ENCODE measurements at places on chromosomes 3 and 15.

GRCh38 chr3:155766206-155766605 is 21.3 kb upstream of the PLCH1 start:
- no peak for DNase-seq

GRCh38 chr3:179608931-179609720 is 4.5 kb downstream of the NDUFB5 start:
- DNase-seq, result no peak

DNA sequence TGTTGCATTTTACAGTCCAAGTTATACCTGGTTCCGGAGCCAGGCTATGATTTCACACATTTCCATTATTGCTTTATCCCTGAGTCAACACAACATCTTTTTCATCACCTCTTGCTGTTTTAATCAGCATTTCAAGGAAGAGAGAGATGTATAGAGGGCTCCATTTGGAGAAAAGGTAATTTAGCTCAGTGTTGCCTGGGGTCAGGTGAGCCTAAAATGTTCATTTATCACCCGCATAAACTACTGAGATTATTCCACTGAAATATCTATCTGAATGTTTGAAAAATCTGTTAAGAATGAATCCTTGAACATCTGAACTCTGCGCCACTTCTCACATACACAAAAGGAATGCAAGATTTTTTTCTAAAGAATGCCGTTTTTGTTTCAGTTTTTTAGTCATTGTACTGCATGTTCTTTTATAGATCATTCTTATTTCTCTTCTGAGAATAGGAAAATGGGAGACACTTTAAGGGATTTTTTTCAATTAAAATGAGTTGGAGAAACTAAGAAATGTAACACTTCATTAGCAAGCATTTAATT is 51.5 kb upstream of the AGTR1 start:
- no peak for DNase-seq

DNA sequence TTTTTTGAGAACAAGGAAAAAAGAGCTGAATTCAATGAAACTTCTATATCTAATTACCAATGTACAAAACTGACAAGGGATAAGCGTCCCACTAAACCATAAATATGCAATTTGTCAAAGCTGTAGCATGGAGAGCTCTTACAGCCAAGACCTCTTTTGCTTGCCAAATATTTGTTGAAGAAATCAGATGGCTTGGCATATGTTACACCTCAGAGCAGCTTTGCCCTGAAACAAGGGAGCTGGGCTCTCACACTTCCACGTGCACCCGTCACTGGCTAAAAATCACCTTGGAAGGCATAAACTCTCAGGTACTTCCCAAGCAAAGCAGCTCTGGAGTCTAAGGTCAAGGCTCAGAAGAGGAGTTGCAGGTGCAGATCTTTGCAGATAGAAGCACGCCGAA is 324.7 kb upstream of the SLCO3A1 start:
- DNase-seq, result no peak

DNA sequence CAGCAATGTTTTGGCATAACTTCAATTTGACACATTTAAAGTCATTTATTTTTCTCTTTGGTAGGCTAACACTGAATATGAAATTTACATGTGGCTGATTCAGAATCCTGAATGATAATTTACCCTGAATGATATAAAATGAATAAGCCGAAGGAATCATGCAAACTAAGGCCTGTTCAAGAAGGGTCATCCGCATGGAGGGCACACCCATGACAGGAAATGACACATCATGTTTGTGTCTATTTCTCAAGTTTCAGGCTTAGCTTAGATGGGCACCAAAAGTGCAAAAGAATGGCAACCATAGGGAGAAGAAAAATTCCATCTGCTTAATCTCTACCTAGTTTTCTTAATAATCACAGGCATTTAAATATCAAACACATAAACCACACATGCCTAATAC is 141.5 kb downstream of the DUT start:
- DNase-seq, result no peak

DNA sequence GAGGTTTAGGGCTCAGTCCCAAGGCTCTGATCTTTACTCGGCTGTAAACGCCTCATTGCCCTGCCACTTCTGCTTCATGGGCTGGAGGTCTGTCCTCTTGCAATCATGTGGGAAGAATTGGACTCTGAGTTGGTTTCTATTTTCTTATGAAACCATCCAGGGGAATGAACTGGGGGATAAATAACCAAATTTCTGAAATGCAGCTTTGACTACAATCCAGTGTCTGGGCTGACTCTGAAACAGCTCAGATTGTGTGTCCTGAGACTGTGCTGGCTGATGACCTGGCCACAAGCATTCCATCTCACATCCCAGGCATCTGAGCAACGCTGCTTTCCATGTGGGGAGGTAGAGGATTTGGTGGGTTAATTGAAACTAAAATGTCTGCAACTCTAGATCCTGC is 71.0 kb upstream of the GALNT15 start:
- no peak for DNase-seq

DNA sequence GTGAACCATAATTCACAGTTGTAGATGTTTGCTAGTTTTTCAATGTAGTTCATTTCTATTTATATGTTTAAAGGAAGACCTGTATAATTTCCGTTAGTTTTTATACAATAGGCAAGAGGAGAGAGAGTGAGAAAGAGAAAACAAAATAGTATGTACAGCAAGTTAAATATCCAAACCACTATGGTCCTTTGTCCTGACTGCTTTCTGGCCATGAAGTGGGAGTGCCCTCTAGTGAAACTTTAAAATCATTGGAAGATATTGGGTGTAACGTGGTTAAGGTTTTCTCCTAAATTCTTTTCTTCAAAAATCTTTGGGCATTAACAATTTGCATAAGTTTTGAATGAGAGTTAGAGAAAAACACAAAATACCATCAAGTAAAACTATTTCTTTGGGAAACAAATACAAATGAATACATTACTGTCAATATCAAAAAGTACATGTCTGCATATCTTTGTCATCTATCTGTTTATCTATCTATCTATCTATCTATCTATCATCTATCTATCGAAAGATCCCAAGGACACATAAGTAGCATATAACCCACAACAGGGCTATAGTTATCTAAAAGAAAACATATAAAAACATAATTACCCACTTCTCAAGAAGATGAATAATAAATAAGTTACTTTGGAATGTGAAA is 534.6 kb upstream of the ATP11B start:
- no peak for DNase-seq

GRCh38 chr3:161163297-161163696 is 57.8 kb upstream of the NMD3 start:
- no peak for DNase-seq

- DNase-seq, result no peak
Observed at GRCh38 chr15:52783191-52783829, 6.8 kb downstream of the ONECUT1 start.

DNA sequence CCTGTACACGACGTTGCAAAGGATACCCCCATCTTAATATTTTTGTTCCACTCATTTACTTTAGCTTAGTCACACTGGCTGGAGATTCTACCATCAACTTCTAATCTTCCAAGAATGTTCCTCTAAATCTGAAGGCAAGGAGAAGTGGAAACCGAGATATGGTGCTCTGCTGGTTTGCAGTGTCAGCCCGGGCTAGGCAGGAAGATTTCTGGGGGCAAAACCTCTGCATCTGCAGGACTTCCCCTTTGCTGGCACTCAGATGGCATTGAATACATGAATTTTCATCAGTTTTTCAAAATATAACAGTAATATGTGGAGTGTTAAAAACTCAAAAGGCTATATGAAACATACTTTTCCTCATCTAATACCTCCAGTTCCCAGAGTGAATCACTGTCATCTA is 240.4 kb downstream of the RPLP1 start:
- DNase-seq, result no peak

GRCh38 chr15:47548231-47548630 is 169.1 kb upstream of the SEMA6D start:
- no peak for DNase-seq

- DNase-seq, result no peak
Observed at GRCh38 chr3:177960722-177961121, 575.5 kb upstream of the KCNMB2 start.

GRCh38 chr3:33629219-33629618 is 88.8 kb downstream of the CLASP2 start:
- DNase-seq, result no peak

DNA sequence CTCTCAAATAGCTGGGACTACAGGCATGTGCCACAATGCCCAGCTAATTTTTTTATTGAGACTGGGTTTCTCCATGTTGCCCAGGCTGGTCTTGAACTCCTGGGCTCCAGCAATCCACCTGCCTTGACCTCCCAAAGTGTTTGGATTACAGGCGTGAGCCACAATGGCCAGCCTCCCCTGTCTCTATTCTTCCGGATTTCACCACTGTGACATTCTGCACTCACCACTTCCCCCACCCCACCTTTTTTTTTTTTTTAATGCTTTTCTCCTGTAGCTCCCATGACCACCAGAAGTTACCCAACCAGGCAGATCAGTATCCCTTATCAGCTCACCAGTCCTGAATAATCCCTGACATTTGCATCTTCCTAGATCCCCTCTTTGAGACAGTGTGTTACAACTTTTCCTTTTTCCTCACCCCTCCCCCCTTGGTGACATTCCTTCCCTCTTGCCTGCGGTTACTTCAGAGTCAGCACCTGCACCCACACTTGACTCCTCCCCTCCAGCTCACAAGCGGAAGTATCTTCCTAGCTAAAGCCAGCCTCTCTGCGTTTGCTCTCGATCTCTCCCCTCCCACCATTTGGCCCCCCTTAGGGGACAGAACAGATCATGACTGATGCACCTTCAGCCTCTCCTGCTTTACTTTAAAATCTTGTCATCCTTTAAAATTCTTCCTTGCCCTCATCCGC is 13.5 kb upstream of the ZNF592 start:
- DNase-seq, result no peak

DNA sequence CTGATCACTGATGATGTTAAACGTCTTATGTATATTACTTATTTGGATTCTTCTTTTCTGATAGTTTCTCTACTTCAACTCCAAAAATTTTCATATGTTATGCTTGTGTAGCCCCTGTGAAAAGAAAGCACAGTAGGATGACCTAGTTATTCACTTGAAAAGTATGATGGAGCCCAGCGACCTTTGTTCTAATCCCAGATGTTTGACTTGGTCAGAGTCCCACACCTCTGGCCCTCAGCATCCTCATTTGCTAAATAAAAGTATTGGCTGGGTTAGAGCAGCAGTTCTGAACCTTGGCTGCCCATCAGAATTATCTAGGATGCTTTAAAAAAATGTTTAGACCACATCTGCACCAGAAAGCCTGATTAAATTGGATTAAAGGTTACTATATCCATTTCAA is 173.7 kb downstream of the ATG7 start:
- no peak for DNase-seq

DNA sequence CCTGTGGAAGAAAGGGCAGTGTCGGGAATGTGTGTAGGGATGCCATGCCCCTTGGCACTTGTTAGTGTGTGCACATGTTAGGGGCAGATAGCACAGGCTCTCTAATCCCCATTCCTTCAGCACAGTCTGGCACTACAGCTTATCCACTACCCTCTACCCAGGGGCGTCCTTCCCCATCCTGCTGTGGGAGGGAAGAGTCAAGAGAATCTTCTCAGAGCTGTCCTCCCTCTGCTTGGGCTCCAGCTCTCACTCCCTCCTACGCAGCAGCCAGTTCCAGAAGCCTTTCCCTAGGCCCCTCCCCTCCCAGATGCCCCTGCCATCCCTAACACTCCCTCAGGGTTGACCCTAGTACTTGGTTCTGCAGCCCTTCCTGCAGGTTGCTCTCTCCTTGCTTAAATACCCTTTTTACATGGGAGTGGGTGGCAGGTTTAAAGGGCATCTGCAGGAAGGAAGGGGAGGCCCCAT is 815 bp upstream of the GRM2 start:
- DNase-seq, result no peak

DNA sequence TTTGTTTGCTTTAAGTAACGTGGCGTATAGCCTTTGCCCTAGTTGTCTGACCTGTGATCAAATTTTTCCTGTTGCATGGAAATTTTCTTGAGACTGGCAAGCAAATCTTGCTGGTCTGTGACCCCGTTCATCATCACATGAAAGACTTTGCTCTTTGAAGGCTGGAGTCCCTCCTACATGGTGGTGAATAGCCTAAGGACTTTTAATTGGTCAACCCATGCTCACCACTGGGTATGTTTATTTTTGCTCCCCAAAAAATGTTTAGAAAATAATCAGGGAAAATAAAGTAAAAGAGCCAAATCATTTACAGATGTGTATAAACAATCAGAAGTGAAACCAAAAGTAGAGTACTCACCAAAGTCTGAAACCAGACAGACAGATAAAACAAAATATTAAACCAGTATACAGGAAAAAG is 1075.3 kb upstream of the ALCAM start:
- DNase-seq, result no peak

DNA sequence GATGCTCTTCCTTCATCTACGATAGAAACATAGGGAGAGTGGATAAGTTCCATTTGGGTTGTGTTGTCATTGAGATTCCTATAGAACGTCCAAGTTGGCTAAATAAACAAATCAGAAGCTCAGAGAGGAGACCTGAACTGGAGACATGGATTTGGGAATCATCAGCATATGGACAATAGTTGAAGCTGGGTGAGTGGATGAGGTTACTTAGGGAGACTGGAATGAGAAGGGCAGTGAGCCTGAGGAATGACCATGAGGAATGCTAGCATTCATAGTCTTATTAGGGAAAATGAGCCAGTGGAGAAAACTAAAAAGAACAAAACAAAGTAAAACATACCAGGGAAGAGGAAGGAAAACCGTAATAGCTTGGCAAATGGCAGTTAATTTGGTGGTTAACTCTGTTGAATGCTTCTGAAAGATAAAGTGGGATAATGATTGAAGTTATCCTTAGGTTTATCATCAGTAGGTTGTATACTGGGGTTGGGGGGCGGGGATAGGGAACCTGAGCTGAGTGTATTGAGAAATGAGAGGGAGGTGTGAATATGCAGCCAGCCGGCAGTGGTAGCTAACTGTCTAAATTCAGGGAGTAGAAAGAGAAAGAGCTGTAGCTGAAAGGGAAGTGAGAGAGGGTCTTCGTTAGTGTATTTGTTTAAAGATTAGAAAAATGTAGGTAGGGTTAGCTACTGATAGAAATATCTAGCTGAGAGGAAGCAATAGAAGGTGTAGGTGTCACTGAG is 74.6 kb downstream of the ARHGEF26 start:
- DNase-seq, result no peak

DNA sequence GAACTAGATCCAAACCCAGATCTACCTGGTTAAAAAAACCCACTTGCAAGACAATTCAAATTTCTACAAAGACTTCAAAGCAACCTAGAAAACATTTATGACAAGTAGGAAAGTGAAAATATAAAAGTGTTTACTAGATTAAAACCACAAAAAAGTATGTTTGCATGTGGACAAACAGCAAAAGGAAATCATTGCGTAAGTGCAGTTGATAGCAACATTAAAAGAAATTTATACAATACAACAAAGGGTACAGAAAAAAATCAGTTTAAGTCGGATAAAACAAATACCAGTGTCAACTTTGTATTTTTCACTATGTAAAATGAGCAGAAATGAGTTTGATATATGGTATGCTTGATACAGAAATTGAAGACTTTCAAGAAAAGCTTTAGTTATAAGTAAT is 2.6 kb downstream of the EIF5A2 start:
- no peak for DNase-seq

GRCh38 chr15:92075764-92076163 is 222.3 kb downstream of the SLCO3A1 start:
- DNase-seq, result no peak

GRCh38 chr15:77461486-77461885 is 40.8 kb downstream of the HMG20A start:
- DNase-seq, result no peak
